ENCODE measurements at places on chromosomes 4 and X. TPM values are rescaled to one million over a fixed set of nuclear protein-coding genes. Genes with fewer than 3 reads are reported as not detected.

Gene CYLC1
- not detected for total RNA-seq

Gene AKAP17A
- 71.8 TPM for total RNA-seq

Gene MAGEB18
- not detected for total RNA-seq

Gene TRIM61
- total RNA-seq: 1.5 TPM
